Hematopoietic multipotent progenitor cell treated with erythropoietin and hydrocortisone succinate and interleukin-3 and kit ligand, for 4 days (in vitro differentiated cells): ENCODE measurements at places on chromosomes 12 and 14.

- peak; percentile 86 for DNase-seq
Observed at GRCh38 chr12:11553871-11554533, 95.5 kb upstream of the ETV6 start.

GRCh38 chr14:20986811-20987210 is 3.0 kb upstream of the METTL17 start:
- DNase-seq, result no peak

DNA sequence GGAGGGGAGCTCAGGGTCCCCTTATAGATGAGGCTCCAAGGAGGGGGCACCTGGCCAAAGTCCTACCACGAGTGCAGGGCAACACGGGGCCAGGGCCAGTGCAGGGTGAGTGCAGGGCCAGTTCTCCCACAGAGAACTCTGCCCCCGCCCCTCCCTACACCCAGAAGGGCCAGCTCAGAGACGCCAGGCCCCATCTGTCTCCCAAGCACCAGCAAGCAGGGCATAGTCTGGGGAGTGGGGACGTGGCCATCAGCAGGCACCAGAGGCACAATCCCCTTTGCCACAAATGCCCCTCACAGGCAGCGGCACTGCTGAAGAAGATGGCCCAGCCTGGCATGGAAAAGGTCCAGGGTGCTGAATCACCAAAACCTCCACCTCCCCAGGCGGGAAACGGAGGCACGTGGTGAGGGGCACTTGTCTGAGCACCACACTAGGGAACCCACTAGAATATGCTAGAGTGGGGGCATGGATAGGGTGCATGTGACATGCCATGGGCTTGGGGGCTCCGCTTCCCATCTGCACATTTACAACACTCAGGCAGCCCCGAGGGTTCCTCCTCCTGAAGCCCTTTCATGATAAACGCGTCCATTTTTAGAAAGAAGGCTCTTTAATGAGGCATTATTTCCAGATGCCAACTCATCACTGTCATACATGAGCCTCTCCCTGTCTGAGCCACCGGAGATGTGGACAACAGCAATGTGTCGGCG is 17.8 kb downstream of the CCDC85C start:
- DNase-seq, result no peak

GRCh38 chr14:100904307-100905087 is 975 bp upstream of the RTL1 start:
- DNase-seq, result peak; percentile 67

- no peak for DNase-seq
Observed at GRCh38 chr12:121839993-121840761, 18.5 kb downstream of the HPD start.

GRCh38 chr14:67856827-67857226 is 37.2 kb downstream of the RAD51B start:
- no peak for DNase-seq

DNA sequence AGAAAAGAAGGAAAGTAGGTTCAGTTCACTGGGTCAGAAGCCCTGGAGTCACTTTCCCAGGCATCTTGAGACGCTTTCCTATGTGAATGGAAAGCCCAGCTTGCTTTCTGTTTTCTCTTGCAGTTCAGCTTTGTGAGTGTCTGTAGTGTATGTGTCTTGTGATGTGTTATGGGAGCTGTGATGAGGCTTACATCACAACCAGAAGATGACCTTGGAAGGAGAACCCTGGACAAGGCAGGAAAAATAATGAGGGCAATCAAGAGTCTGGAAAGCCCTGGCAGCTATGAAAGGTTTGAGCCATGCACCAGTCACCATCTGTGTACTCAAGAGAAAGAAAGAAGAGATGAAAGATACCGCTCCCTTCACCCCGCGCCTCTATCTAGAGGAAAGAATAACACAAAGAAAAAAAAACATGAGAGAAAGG is 35.2 kb upstream of the PTGR2 start:
- DNase-seq, result peak; percentile 14

DNA sequence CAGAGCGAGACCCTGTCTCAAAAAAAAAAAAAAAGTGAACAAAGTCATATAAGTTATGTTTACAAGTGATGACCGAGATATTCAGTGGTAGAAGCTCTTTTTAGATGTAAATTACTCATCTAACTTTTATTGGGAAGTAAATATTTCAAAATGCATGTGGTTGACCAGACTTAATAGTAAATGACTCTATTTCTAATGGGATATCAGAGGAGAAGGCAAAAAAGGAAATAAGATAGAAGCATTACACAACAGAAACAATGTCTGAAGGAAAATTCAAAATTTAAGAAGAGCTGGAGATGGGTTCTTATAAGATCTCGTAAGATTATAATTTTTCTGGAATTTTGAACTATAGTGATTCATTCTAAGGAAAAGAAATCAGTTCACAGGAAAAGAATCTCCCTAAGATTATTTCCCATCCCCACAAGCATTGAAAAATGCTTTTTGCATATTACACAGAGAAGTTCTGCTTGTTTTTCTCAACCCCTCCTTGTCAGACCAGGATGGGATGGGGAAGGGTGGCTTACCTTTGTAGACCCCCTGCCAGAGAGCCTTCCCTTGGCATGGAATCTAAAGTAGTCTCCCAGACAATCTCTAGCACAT is 63.1 kb upstream of the STK38L start:
- no peak for DNase-seq

DNA sequence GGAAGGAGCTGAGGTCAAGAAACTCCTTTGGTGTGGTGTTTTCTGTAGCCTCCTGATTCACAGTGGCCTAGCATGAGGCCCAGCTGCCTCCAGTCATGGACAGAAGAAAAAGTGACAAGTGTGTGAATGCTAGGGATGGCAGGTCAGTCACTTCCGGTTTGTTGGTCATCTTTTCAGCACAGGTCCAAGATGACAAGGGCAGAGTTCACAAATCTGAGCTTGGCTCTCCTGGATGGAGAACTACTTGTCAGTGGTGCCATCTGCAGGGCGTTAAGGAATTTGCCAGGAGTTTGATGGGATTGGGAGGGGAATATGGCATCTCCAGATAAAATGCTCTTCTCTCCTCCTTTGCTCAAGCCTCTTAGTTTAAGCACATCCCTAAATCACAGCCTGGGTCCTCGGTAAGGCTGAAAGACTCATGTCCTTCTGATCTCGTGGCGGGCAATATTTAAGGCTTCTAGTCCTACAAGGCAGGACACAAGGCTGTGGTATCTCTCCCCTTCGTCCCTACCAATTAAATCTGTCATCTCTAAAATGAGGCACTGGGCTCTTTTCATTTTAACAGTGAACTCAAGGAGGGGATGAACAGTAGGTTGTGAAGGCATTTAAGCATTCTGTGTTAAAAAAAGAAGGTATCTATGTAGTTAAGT is 10.0 kb downstream of the TUBA1B start:
- no peak for DNase-seq

DNA sequence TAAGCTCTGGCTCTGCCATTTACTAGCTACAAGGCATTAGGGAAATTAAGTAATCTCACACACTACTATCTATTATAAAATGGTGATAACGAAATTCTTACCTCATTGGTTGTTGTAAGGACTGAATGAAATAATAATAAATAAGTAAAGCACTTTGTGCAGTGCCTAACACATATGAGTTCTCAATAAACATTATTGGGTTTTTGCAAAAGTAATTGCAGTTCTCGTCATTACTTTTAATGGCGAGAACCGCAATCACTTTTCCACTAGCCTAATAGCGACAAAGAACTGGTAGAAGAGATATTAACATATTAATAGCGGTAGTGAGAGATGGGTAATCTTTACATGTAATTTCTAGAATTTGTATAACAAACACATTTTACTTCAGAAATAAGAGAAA is 9.2 kb downstream of the KRT77 start:
- no peak for DNase-seq

DNA sequence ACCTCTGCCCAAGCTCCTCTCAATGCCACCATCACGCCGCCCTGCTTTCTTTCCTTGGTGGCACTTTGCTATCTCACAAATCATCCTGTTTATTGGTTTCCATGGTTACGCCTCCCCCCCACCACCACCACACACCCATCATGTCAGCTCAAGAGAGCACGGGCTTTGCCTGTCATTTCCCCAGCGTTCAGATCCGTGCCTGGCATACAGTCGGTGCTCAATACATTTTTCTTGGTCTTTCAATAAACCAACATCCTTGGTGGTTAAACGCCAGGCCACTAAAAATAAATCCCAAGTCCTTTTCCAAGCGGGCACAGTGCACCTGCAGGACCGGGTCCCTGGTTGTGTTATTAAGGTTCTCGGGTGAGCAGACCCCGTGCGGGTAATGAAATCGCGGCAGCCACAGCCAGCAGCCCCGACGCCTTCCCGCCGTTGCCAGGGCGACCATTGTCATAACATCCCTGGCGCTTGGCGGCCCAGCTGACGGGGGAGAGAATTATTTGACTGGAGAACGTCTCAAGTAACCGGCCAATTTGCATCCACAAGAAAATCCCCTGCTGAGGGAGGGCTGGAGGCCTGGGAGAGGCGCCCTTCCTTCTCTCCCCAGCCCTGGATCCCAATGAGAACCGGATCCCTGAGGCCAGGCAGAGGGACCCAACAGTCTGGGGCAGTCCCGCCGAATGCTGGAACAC is 92.9 kb downstream of the KSR2 start:
- peak; percentile 28 for DNase-seq

GRCh38 chr12:1174659-1175058 is 183.6 kb downstream of the ERC1 start:
- DNase-seq, result no peak

DNA sequence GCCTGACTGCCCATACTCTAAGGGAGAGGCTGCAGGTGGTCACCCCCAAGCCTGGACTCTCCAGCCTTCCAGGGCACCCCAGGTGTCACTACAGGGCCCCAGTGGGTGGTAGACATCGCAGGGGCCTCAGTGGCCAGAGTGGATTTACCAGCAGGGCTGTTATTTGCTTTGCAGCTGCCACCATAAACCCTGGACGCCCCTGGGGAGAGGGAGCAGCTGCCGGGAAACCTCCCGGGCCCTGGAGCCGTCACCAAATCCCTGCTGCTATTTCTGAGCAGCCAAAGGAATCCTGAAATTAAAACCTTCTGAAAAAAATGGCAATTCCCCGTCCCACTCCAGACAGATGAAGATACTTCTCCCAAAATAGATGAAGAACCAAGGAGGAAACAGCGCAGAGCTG is 13.9 kb downstream of the TMEM119 start:
- DNase-seq, result no peak

- no peak for DNase-seq
Observed at GRCh38 chr14:89720076-89720687, 234.3 kb downstream of the EFCAB11 start.

GRCh38 chr14:71380271-71380670 is 473.0 kb downstream of the PCNX1 start:
- DNase-seq, result no peak

- peak; percentile 40 for DNase-seq
Observed at GRCh38 chr14:106276326-106277267, 750.2 kb downstream of the TMEM121 start.

DNA sequence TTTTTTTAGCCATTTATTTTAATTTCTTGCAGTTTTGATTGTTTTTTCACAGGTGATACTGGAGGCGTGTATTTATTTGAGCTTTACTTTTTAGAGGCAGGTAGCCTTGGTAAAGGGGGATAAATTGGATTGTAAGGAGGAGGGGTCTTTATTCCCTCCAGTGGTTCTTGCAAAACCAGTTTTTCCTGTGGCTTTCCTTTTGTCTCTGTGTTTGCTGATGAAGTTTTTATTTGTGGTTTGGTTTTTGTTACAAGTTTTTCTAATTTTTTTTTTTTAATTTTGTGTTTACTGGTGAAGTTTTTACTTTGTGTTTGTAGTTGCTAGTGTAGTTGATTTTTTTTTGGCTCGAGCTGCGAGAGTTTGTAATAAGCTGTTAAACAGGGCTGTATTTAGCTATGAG is 278.5 kb downstream of the PRKD1 start:
- DNase-seq, result no peak

DNA sequence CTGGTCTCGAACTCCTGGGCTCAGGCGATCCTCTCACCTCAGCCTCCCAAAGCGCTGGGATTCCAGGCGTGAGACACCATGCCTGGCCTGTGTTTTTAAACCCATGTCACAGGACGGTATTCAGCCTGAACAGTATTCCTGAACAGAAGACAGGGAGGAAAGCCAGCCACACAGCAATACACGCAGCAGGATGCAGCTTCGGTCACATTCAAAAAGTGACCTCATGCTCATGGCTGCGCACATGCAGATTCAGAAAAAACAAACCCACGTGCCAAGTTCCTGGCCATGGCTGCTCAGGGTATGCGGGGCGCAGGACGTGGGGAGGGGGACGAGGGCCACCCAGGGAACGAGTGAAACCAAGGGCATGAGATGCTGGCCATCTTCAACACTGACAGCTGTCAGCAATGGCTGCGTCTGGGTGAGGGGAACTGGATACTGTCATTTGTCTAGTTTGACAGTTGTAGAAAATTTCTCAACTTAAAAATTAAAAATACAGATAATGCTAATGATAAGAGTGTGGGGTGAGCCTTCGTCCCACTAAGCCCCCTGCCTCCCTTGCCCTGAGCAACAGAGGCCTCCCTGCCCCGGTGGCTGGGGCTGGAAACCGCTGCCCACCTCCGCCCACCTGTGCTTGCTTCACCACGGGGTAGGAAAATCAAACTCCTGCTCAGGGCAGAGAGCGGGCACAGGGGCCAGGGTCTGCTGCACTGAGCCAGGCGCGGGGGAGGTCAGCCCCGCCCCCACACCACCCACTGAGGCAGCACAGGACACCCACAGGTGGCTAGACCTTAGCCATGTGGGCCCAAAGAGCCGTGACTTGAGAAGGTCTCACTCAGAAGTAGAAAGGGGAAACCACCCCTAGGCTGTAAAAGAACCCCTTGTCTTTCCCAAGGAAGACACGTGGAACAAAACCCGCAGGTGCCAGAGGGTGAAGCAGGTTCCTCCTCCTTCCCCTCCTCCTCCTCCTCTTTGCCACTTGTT is 84.2 kb downstream of the SCARB1 start:
- no peak for DNase-seq

GRCh38 chr14:70882776-70883492 is 24.3 kb upstream of the PCNX1 start:
- DNase-seq, result peak; percentile 75

GRCh38 chr14:105346200-105346533 is 31.6 kb downstream of the PACS2 start:
- no peak for DNase-seq

GRCh38 chr12:96500693-96501092 is 11.3 kb downstream of the CFAP54 start:
- DNase-seq, result peak; percentile 79

DNA sequence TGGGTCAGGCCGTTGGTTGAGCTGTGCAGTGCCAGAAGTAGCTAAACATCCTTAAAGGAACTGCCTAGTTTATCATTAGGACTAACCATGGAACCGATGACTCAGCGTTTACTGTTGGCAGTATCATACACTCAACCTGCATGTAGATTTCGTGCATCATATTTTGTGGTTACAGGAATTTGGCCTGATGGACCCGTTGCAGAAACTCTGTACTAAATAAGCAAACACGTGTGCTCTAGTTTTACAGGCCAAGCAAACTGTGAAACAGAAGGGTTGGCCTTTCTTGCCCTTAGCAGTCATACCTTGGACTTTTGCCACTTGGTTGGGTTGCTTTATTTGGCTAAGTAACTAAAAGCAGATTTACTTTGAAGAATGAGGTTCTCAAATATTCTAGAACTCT is 35.6 kb downstream of the DGLUCY start:
- DNase-seq, result peak; percentile 93

DNA sequence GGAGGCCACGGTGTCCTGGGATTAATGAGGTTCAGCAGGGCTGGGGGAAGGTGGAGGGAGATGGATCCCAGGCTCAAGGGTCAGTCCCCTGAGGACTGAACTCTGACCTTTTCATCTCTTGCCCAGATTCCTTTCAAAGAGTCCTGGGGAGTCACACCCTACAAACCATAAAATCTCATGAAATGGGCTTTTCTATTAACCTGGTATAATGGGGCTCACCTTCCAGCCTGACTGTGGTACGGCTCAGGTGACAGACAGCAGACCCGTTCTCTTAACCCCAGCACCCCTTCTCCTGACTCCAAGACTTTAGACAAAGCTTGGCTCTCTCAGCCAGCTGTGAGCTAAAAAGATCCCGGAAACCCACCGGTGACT is 268.2 kb downstream of the ADGRD1 start:
- DNase-seq, result no peak
